Glutamatergic neuron (in vitro differentiated cells): ENCODE measurements at places on chromosomes 4 and X.

DNA sequence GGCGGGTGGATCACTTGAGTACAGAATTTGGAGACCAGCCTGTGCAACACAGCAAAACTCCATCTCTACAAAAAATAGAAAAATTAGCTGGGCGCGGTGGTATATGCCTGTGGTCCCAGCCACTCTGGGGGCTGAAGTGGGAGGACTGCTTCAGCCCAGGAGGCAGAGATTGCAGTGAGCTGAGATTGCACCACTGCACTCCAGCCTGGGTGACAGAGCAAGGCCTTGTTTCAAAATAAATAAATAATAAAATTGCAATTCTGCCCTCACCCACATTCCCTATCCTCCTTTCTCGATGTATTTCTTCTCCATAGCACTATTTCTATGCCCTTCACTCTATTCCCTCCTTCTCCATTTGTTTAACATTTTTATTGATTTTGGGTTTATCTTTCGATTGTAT, 8.7 kb upstream of the SLAIN2 start:
- DNase-seq: no peak

- no peak for DNase-seq
Observed at GRCh38 chr4:179843370-179843769, 2399.8 kb upstream of the TENM3 start.

- no peak for DNase-seq
Observed at GRCh38 chrX:63475200-63475599, 124.1 kb upstream of the SPIN4 start.

GRCh38 chrX:112233164-112233563, 150.6 kb upstream of the TRPC5 start:
- DNase-seq: no peak

DNA sequence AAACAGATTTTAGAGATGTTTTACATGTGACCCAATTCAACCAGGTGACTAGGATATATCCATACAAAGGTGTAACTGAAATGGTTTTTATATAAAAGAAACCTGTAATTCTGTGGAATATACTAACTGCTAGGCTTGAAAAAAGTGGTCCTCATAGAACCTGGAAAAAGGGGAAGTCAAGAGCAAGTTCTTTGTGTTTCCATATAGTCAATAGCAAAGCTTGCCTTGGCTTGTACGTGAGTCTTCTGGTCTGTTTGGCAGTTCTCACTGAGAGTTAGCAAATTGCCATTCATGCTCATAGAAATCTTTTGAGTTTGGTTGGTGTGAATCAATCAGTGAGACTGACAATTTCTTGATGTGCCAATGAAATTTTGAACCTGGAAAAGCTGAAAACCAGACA, 79.4 kb upstream of the SMIM10 start:
- no peak for DNase-seq

DNA sequence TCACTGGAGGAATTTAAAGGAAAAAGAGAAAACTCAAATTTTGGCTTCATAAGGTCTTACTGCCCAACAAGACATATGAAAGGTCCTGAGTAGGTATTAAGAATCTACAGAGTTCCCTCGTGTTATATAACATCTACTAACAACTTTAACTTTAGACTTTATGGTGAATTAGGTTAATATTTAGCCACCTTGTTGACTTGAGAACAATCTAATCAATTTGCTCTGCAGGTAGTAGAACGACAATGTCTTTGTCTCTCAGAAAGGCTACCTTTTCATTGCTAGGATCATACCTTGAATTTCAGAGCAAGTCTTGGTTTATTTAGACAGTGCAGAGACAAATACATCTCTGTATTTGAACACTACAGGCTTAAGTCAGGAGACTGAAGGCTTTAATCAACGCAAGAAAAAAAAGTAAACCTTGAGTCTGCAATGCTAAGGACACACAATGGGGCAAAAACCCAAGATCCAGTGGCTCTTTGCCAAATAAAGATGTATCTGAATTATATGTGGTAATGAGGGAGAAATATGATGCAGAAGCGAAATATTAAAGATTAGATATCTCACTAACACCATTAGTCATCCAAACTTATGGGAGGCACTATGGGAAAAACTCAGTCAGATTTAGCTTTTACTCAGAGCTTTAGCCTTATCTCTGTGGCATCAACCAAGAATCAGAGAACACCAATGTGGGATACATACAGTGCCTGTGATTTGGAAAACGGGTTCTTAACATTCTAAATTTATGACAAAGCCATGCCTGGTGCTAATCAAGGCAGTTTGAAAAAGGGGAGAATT, 93.6 kb upstream of the FTHL17 start:
- no peak for DNase-seq

DNA sequence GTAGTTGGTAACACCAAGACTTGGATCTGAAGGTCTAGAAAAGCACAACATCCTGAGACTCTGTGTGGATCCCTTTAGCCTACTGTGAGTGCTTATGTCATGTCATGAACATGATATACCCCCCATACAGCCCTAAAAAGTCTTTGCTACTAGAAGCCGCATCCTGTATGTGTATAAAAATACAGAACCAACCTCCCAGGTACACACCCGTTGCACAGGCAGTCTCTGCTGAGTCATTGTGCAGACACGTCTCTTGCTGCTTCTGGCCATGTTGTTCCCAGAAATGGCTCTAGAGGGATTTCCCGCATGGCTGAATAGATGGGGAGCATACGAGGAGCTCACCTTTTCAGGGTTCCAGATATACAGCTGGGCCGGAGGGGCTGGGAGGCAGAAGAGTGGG, 93.3 kb downstream of the MAMLD1 start:
- no peak for DNase-seq

DNA sequence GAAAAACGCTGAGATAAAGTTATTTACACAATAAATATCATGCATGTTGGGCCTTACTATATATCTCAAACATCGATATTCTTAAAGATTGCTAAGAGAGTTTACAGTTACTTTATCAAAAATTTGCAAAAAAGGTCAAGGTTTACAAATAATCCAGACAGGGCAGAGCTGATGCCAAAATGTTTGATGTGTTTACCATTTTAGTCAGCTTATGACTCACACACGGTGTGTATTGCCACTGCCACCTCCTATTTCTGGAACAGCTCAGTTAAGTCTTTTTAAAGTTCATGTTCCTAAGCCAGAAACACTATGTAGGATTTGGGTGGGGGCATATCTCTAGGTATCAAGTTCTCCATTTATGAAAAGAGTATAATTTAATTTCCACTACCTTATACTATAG, 580.6 kb downstream of the INPP4B start:
- DNase-seq: no peak

DNA sequence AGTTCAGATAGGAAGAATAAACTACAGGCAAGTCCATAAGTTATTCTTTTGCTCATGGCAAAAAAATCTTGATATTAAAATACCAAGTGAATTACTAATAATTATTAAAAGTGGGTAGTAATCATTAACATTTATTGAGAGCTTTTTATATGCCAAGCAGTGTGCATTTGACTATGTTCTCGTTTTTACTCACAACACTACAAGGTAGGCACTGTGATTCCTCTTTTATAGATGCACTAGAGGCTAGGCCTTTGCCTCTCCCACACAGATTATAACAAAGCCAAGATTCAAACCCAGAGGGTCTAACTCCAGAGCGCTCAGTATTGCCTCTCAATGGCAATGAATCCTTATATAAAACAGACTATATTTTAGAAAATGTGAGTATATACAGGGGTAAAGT, 254.2 kb downstream of the NAF1 start:
- DNase-seq: no peak

- DNase-seq: no peak
Observed at GRCh38 chr4:84699001-84699671, 116.2 kb downstream of the CDS1 start.

DNA sequence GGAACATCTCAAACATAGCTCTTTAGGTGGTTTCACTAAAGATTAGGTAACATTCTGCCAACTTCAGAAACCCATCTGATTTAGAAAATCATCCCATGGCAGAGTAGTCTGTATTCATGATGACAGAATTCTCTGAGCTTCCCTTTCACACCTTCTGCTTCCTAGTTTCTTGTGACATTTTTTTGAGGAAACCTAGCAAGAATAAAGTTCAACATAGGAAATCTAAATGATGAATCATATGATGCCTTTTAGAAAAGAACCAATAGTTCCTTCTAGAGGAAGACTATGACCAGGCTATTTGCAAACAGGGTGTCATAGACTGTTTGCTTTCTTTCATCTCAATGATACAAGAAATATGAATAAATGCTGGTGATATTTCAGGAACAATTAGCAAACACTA, 49.8 kb upstream of the CAMK2D start:
- DNase-seq: no peak

GRCh38 chr4:109015413-109015810, 252.6 kb upstream of the ETNPPL start:
- DNase-seq: no peak

DNA sequence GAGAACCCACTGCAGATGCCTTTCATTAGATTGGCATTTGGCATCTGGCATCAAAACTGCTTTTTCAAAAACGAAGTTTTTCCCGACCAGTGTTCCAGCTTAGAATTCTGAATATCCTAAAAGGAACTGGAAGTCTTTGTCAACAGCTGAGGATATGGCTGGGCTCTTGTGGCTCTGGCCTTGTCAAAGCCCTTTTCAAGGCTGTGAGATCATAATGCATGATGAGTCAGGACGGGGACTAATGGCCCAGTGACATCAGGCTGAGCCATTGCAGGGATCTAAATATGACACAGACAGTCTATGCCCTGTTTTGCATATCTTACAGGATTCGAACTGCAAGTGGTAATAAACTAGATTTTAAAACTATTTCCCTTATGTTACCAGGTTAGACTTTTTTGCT, 306.4 kb downstream of the PTTG2 start:
- no peak for DNase-seq

DNA sequence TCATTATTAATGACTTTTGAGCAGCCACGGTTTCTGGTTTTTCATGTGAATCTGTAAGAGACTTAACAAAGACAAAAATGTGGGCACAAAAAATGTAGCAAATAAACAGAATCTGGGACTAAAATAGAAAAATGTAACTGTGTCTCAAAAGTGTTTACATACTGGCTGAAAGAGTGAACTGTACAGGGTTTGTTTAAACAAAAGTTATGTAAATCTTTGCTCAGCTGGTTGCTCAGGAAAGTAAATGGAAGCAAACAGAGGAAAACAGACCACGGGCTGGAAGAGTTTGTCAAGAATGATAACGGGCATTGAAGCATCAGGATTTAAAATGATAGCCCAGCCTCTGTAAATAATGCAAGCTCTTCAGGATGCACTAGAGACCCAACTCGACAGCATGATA, 921.8 kb upstream of the FTHL17 start:
- no peak for DNase-seq

DNA sequence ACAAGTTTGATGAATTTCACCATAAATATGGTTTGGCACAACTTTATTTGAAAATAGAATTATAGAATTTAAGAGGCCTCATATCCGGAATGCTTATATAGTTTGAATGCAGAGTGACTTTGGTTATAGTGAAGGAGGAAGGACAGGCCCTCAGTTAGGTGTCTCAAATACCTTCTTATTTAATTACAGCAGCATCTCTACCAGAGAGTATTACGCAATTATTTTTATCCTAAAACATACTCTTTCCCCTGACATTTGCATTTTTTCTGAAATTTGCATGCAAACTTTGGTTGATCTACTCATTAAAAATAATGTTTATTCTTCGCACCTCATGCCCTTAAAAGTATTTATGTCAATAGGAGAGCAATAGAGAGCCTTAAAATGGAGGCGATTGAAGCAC, 305.4 kb downstream of the PACRGL start:
- no peak for DNase-seq

DNA sequence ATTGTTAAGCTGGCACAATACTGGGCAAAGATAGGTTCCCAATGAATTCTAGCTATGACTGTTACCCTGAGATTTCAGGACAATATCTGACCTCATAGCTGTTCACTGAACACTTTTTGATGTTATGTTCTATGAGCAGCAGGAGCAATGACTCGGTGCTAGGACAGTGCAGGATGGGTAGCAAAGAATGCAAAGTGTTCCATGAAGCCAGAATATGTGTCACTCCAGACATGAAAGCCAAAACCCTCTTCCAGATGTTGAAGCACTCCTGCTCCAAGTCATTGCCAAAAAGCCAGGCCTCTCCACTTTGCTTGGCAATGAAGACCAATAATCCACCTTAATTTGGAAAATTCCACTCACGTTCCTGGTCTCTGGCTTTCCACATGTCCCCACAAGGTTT, 300.9 kb upstream of the CPEB2 start:
- no peak for DNase-seq

DNA sequence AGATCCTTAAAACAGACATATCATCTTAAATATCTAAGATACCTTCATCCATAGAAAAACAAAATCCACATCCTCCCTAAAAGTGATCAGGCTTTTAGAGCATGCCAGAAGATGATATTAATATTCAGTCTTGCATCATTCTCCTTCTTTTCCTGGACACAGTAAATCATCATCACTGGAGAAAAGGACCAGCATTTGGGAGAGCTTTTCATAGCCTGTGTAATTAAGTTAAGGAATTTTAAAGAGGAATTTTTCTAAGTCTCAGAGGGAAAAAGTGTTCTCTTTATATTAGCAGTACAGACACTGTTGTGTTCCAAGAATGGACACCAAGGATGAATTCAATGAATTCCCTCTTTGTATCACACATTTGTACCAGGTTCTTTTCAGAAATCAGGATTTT, 696 bp downstream of the SCRG1 start:
- DNase-seq: no peak

- DNase-seq: no peak
Observed at GRCh38 chr4:158169931-158170690, 2.7 kb downstream of the GASK1B start.

DNA sequence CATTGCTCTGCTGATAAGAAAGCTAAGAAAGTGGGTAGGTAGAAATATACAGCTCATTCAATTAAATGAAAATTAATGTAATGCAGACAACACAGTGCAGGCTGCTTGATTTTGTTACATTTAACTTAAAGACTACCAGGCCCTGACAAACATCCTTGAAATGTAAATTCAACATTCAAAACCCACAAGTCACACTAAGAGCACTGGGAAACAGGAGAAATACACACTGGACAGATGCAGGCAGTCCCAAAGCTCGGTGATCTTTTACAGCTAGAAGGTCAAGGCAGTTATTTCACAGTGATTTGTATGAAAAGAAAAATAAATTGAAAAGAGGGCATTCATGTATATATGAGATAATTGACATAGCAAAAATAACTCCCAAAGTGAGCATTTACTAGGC, 94.3 kb upstream of the PLAC1 start:
- DNase-seq: no peak

GRCh38 chr4:10963958-10964703, 279.6 kb upstream of the CLNK start:
- no peak for DNase-seq

GRCh38 chr4:125357675-125358074, 42.9 kb downstream of the FAT4 start:
- DNase-seq: no peak

DNA sequence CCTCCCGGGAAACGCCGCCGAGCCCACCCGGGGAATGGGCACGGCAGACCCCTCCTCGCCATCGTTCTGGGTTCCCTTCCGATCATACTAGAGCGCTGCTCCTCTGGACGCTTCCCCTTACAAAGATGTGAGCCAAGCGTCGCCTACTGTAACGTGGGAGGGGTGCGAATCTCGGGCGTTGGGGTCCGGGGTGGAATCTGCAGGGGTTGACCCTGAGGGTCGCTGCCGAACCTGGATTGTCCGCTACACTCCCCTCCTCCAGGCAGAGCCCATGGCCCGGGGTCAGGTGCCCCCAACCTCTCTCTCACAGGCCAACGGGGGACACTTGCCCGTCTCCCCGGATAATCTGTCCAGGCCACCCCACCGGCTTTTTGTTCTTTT, 13.8 kb downstream of the BCOR start:
- DNase-seq: no peak

- no peak for DNase-seq
Observed at GRCh38 chr4:101287324-101287723, 60.0 kb downstream of the PPP3CA start.
